ENCODE measurements at places on chromosomes 1 and 21.

GRCh38 chr1:151384584-151384983 is 12.1 kb upstream of the SELENBP1 start:
- DNase-seq, result no peak

- no peak for DNase-seq
Observed at GRCh38 chr21:36415375-36415774, 30.2 kb downstream of the CHAF1B start.

DNA sequence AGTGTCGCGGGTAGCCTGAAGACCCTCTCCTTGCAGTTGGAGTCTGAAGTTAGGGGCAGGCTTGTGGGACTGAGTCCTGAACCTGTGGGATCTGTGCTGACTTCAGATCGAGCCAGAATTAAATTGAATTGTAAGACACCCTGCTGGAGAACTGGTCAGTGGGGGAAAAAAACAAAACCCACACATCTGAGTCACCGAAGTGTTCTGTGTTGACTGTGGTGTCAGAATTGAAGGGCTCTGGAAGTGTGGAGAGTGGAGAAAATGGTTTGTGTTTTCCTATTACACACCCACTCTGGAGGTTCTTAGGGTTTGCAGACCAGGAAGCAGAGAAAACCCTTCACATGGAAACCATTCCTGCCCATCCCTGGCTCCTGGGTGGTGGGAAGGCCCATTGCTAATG is 209.5 kb upstream of the GALNT2 start:
- no peak for DNase-seq

DNA sequence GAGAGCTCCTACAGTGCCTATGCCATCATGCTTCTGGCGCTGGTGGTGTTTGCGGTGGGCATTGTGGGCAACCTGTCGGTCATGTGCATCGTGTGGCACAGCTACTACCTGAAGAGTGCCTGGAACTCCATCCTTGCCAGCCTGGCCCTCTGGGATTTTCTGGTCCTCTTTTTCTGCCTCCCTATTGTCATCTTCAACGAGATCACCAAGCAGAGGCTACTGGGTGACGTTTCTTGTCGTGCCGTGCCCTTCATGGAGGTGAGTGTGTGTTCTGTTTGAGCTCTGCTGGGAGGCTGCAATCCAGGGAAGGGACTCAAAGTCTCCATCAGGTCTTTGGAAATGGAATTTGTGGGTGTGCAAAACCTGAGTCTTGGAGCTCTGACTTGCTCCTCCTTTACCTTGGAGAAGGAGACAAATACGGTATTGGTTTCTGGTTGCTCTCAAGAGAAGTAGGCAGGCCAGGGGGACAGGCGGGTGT is 658 bp downstream of the GPR37L1 start:
- DNase-seq, result no peak

GRCh38 chr1:111989531-111990025 is at the start of gene KCND3:
Gene KCND3, minus strand, starts transcription at chr1:111989668.
- no peak for DNase-seq

GRCh38 chr1:183889095-183889494 is 84.2 kb downstream of the RGL1 start:
- no peak for DNase-seq

DNA sequence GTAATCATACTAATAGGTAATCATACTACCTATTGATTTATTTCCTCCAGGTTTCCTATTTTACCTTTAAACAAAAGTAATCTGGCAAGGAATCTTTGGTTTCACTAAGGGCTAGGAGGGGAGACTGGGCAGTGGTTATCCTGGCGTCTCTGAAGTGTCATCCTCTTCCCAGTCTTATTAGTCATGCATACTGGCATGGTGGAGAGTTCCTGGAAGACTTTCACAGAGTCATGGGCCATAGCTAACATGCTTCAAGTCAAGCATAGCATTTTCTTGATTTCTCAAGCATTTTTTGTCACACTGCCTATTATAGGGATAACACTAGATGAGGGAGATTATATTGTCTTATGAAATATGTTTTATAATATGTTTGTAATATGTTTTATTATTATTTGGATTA is 64.0 kb upstream of the ASB17 start:
- peak; percentile 80 for DNase-seq

GRCh38 chr1:209993061-209993830 is 55.2 kb downstream of the SYT14 start:
- no peak for DNase-seq

DNA sequence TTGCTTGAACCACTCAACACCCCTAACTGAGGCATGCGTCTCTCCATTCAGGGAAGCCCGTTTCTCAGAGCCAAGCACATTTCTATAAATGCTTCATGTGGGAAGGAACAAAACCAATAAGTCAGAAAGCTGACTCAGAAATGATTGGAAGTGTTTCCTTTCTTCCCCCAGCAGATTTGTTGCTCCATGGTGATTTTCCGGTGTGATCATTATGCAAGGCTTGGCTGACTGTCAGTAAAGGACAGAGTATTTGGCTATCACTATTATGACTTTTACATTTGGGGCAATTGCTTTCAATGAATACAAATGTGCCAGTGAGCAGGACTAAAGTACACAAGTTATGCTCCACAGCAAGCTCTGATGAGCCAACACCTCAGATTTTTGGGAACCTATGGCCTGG is 53.3 kb upstream of the ZC3H11B start:
- no peak for DNase-seq

- no peak for DNase-seq
Observed at GRCh38 chr1:3332662-3333061, 121.8 kb upstream of the ARHGEF16 start.

GRCh38 chr1:203199816-203200571 is 13.5 kb upstream of the CHI3L1 start:
- no peak for DNase-seq

DNA sequence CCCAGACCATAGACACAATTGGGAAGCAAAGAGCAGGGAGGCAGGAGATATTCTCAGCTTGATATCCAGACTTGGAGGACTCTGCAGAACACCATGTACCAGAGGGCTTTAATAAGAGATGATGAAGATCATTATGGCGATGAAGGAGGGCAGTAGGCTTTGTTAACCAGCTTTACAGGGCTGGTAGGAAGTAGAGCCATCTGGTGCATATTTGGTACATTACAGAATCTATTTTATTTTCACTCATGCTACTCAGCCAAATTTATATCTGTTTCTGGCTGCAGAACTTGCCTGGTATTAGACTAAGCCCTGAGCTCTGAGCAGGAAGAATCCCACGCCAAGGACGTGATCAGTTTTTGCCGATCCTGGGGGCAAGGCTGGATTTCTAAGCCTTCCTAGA is 61.8 kb upstream of the SYT6 start:
- DNase-seq, result no peak

- no peak for DNase-seq
Observed at GRCh38 chr1:98179151-98179773, 258.4 kb upstream of the DPYD start.

- no peak for DNase-seq
Observed at GRCh38 chr1:69271587-69272125, 296.1 kb upstream of the LRRC7 start.

- DNase-seq, result peak; percentile 47
Observed at GRCh38 chr1:164562947-164563520, 4.0 kb downstream of the PBX1 start.

- peak; percentile 24 for DNase-seq
Observed at GRCh38 chr1:97384294-97384968, 536.4 kb downstream of the DPYD start.

GRCh38 chr21:14526836-14527695 is 19.0 kb downstream of the SAMSN1 start:
- no peak for DNase-seq

DNA sequence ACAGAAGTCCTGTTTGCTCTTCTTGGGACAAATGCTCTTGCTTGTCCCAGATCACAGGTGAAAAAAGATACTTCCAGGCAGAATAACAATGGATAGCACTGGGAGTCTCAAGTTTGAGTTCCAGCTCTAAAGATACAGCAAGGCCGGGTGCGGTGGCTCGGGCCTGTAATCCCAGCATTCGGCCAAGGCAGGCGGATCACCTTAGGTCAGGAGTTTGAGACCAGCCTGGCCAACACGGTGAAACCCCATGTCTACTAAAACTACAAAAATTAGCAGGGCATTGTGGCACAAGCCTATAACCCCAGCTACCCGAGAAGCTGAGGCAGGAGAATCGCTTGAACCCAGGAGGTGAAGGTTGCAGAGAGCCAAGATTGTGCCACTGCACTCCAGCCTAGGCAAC is 337.6 kb downstream of the SMYD3 start:
- DNase-seq, result no peak

- DNase-seq, result no peak
Observed at GRCh38 chr1:8382608-8383505, 64.9 kb downstream of the SLC45A1 start.

DNA sequence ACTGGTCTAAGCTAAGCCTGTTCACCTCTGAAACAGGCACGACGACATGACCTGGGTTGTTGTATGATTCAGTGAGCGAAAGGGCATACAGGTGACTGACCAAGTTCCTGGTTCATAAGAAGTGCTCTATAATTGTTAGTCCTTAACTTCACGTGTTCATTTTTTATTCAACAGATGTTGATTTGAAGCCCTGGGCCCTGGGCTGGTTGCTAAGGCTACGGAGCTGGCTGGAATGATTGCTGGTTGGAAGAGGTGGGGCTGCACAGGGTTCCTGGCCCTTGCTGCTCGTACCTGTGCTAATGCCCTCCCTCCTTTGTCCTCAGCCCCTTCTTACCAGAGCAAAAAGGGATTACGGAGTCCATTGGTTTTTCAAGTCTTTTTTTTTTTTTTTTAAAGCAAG is 111.3 kb upstream of the CSF3R start:
- DNase-seq, result no peak

DNA sequence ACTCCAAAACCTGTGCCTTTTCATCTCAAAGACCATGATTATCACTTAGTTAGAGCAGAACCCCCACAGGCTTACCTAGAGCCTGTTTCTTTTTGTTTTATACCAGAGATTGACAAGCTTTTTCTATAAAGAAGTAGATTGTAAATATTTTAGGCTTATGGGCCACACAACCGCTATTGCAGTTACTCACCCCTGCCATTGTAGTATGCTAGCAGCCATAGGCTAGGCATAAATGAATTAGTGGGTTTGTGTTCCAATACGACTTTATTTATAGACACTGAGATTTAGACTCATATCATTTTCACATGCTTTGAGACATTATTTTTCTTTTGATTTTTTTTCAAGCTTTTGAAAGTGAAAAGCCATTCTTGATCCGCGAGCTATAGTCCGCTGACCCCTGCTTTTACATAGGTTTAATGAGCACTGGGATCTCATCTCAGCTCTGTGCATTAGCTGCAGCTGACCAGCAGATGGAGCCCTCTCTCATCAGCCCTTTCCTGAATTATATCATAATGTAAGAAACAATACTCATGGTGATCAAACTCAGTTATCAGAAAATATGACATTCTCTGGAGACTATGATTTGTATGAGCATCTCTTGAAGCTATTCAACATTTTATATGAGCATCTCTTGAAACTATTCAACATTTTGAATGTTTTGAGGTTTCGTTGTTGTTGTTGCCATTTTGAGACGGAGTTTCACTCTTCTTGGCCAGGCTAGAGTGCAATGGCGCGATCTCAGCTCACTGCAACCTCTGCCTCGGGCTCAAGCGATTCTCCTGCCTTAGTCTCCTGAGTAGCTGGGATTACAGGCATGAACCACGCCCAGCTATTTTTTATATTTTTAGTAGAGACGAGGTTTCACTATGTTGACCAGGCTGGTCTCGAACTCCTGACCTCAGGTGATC is 111.9 kb upstream of the L1TD1 start:
- peak; percentile 40 for DNase-seq

DNA sequence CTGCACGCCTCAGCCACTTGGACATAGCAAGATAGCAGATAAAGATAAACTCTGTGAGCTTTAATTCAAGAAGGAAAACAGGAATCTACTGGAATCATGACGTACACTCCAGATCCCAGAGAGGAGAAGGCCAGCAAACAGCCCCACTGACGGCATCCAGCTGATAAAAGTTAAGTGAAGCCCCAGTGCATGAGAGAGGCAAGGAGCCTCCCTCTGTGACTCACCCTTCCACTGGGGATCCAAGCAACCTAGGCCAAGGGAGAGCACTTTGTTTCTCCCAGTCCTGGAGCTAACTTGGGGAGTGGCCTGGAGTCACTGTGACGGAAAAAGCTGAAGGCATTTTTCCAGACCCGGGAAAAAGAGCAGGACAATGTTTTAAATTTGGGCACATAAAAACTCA is 270.0 kb downstream of the AKT3 start:
- no peak for DNase-seq

- no peak for DNase-seq
Observed at GRCh38 chr1:214538496-214538895, 12.9 kb downstream of the PTPN14 start.

DNA sequence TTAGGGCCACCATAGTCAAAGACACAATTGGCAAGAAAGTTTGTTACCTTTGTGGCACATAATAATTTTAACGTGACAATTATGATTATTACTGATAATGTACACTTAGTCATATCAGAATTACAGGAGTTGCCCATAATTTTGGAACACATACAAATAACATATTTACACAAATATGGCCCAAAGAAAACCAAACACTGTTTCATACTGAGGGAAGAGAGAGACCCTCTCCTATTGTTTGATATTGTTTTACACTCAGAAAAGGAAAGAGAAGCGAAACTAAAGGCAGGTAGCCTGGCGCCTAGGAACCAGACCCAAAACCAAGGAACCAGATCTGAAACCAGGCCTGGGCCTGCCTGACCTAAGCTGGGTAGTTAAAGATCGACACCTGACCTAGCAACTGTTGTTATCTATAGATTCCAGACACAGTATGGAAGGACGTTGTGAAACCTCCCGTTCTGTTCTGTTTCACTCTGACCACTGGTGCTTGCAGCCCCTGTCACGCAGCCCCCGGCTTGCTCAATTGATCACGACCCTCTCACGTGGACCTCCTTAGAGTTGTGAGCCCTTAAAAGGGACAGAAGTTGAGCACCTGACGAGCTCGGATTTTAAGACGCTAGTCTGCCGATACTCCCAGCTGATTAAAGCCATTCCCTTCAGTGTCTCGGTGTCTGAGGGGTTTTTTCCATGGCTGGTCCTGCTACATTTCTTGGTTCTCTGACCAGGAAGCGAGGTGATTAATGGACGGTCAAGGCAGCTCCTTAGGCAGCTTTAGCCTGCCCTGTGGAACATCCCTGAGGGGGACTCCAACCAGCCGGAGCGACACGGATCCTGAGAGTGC is 27.9 kb downstream of the C1orf115 start:
- no peak for DNase-seq

DNA sequence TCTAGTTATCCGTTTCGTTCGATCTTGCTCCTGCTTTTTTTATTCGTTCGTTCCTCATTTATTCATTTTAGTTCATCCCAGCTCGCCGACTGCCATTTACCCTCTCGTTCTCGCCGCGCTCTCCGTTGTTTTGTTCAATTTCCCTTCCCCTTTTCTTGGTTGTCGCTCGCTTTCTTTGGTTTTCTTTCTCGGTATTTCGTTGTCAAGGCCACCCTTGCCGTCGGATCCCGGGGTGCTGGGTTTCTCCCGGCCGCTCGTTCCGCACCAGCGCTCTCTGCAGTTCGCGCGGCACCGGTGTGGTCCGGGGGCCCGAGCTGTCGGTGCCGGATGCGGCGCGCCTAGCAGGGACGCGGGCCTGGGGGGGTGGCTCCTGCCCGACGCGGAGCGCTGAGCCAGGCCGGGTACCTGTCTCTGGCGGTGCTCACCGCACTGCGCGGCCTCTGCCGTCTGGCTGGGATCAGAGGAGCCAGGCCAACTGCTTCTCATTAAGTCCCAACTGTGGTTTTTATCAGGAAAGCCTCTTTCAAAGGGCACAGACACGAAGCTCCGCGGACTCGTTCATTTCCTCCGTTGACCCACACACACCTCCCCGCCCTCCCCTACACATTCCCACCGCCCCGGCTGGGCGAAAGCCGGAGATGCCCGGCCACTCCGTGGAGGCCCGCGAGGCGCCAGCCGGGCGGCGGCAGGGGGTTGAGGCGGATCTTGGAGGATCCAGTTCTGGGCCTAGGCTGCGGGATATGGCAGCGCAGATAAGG is 1.6 kb downstream of the ALX3 start:
- DNase-seq, result no peak

- DNase-seq, result no peak
Observed at GRCh38 chr1:111903148-111903870, 86.2 kb downstream of the KCND3 start.

Measured in kidney glomerular epithelial cell (primary cell).